ENCODE measurements at places on chromosomes 6 and 20.
A peak's percentile ranks its signal among the peaks of the same experiment; 100 is the strongest.

GRCh38 chr20:64068386-64069208, 5.6 kb downstream of the TCEA2 start:
- DNase-seq: no peak

DNA sequence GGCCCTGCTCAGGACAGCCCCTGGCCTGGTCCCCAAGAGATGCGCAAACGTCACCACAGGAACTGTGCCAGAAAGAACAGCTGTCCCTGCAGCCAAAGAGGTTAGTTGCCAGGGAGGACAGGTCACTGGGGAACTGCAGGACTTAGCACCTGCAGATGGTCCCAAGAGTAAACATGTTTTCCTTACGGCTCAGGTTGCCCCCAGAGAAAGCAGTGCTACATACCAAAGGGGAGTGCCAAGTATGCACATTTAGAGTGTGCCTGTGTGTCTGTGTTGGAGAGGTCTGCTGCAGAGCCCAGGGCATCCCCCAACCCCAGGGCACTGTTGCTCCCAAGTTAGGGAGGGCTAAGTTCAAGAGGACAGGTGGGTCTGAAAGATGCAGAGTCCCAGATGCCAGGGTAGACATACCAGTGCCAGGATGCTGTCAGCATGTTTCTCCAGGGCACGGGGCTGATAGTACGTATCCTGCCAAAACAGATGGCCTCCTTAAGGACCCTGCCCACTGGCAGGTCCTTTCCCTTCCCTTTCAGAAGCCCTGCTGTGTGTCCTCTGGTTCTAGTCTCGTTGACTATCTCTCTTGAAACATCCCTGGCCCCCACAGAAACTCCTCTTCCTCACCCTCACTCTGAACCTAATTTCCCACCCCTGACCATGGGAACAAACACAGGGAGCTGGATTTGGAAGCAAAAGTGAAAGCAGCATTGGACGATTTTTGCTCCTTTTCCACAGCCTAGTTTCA, 1.3 kb downstream of the ABHD16A start:
- DNase-seq: no peak

DNA sequence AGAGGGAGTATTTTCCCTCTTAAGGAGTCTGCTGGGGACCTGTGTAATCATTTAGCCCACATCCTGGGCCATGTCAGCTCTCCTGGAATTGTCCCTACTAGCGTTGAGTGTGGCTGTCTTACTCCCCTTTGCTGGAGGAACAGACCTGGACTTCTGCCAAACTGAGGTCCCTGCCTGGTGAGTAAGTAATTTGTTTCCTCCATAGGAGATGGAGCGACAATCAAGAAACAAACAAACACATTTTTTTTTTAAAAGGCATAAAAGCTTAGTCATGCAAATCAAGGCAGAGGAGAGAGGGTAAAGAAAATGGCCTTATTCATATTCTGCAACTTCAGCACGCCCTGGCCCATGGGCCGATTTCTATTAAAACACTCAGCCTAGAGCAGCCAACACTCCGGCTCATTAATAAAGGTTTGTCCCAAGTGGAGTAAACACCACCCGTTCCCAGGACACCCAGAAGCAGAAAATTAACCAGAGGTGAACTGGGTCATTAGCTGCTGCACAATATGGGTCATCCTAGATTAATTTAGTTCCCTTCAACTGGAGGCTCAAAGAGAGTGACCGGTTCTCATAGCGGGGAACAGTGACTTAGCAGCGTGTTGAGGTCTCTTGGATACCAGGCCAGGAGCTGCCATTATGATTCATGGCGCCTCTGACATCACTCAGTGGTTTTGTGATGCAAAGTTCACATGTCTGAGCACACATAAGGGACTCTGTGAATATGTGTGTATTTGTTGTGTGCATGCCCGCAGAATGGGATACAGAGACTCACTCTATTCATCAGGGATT, 165.0 kb upstream of the SULF2 start:
- DNase-seq: no peak

DNA sequence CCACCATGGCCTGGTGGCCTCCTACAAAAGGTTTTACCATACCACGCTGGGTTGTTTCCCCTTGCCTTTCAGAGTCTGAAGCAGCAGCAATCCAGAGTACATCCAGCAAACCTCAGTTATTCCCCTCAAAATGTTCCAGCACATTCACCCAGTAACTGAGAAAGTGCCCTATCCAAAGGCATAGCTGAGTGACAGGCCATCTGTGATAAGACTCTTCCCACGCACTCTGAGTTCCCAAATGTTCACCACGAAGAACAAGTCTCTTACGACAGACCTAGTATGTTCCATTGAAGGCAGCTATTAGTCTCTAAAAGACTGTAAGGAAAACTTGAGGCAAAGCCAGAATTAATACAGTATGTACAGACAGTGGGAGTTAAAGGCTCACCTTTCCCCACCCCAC, 31.6 kb upstream of the C20orf144 start:
- DNase-seq: no peak

GRCh38 chr6:151054306-151054705, 185.5 kb upstream of the AKAP12 start:
- no peak for DNase-seq

GRCh38 chr6:1407499-1407990, 18.2 kb downstream of the FOXF2 start:
- no peak for DNase-seq

GRCh38 chr6:106070636-106071035, 15.5 kb upstream of the PRDM1 start:
- no peak for DNase-seq

GRCh38 chr6:99014061-99014460, 66.3 kb upstream of the FBXL4 start:
- DNase-seq: no peak

GRCh38 chr20:56860413-56860812, 231.3 kb downstream of the TFAP2C start:
- no peak for DNase-seq

DNA sequence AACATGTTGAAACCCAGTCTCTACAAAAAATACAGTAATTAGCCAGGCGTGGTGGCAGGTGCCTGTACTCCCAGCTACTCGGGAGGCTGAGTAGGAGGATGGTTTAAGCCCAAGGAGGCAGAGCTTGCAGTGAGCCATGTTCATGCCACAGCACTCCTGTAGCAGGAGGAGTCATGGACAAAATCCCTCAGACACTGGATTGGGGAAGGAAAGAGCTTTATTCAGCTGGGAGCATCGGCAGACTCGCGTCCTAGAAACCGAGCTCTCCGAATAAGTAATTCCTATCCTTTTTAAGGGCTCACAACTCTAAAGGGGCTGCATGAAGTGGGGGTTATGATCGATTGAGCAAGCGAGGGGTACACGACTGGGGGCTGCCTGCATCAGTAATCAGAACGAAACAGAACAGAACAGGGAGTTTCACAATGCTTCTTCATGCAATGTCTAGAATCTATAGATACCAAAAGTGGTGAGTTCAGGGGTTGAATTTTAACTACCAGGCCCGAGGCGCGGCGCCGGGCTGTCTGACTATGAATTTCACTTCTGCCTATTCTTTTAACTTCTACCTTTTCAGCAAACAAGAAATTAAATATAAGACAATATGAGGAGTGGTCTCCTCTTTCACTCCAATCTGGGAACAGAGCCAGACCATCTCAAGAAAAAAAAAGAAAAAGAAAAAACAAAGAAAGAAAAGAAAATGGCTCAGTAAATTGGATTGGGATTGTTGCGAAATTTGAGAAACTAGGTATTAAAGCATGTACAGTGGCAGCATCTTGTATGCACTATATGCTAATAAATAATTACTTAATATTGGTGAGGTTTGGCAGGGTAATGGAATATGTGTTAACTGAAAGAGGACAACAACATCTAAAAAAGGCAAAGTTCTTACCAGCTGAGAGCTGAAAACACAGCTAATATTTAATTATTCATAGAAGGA, 23.6 kb downstream of the HMGN4 start:
- DNase-seq: no peak

DNA sequence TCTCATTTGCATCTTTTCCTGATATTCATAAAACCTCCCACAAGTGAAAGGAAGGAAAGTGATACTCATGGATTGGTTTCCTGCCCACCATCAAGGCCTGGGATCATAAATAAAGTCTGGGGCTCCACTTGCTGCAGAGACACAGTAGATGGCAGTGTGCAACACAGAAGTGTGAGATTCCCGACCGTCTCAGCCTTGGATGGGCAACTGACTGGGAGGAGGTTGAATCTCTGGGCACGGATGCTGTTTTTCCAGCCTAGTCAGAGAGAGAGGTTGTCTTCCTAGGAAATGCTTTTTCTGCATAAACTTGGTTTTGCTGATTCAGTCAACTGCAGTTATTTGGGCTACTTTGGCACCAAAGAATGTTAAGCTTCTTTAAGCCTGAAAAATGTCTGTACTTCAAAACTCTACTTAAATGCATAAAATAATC, 9.9 kb upstream of the RFPL4B start:
- DNase-seq: peak; percentile 70

- no peak for DNase-seq
Measured at GRCh38 chr6:2385471-2385983, 140.1 kb upstream of the GMDS start.

All from astrocyte of the cerebellum (primary cell).